ENCODE measurements at places on chromosomes 6 and 20.

GRCh38 chr6:136611746-136612145, 61.5 kb upstream of the MAP7 start:
- DNase-seq, result no peak

DNA sequence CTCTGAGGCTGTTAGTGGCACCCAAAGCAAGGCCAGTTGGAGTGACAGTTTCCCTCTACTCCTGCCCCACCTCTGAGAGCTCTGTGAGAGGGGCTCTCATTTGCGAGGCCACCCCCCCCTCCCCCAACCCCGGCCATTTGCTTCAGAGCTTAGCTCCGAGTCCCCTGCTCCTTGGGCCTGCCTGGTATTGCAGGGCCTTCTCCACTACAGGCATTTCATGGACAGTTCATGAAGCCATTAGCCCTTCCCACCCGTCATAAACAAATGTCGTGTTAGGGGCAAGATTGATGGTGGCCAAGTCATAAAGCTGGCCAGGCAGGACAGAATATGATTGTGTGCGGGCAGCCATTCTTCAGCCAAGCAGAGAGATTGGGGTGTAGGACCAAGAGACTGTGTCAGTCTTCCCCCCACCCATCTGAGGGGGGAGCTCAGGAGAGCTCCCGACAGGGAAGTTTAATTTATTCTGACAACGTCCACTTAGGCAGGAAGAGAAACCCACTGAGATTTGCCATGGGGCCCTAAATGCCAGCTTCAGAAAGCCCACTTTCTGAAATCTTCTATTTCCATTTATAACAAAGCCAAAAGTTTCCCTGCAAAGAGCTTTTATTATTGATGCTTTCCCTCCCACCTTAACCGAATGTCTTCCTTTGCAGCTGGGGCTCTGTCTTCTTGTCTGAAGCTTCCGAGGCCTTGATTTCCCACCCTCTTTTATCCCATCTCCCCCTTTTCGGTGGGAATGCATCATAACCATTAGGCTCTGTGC, 7.2 kb downstream of the FOXC1 start:
- no peak for DNase-seq

- no peak for DNase-seq
Observed at GRCh38 chr20:63737695-63737944, 1.2 kb downstream of the LIME1 start.

DNA sequence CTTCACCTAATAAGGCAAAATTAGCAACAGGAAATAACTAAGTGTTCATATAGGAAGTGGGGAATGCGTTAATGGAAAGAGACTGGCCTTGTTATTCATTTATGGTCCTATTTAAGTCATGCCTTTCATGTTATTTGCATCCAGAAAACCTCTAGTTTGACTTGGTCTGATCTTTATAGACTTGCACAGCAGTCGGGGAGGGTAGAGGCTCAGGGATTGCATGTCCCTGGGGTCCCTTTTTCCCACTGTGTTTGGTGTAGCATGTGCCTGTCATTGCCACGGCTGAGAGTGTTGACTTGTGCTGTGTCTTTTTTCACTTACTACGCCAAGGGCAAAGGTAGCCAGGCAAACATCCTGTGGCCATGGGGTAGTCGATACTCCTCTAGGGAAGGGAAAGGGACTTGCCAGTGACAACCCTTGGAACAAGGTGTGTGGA, 105.4 kb upstream of the RIN2 start:
- no peak for DNase-seq

GRCh38 chr6:157184202-157185015, 138.9 kb downstream of the TMEM242 start:
- peak; percentile 11 for DNase-seq

GRCh38 chr6:42550277-42550676, 13.6 kb upstream of the UBR2 start:
- no peak for DNase-seq

DNA sequence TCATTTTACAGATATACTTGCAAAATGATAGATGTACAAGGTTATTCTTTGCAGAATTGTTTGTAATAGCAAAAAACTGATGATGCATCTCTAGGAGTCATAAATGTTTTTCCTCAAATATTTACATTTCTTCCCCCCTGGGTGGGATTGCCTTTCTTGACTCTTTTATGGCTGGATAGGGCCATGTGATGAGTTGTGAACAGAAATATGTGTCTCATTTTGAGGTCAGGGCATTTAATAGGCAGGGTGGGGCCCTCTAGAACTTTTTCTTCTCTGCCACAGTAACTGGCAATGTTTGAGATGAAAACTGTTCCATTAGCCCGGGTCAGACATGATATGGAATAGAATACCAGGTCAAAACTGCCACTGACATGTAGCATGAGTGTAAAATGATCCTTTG, 159.5 kb upstream of the SYNCRIP start:
- no peak for DNase-seq

DNA sequence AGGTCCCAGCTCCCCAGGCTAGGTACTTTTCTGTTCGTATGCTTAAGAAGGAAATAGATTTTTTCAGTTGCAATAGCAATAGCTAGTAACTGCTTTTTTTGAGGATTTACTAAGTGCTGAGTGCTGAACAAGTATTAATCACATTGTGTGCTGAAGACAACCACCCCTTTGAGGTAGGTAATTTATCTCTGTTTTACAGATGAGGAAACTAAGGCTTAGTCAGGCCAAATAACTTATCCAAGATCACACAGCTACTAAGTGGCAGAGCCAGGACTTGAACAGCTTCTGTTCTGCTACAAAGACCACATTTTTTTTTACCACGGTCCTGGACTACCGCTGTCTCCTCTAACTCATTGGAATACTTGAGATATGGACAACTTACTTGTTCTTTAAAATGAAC, 39.8 kb downstream of the LRRN4 start:
- DNase-seq, result no peak

Data from activated CD8-positive, alpha-beta memory T cell treated with anti-CD3 and anti-CD28 coated beads for 4 hours (primary cell).